DND-41 (cell line): ENCODE measurements at places on chromosomes 3 and 15.

GRCh38 chr3:125078951-125079674, 23.3 kb upstream of the HEG1 start:
- DNase-seq: no peak

DNA sequence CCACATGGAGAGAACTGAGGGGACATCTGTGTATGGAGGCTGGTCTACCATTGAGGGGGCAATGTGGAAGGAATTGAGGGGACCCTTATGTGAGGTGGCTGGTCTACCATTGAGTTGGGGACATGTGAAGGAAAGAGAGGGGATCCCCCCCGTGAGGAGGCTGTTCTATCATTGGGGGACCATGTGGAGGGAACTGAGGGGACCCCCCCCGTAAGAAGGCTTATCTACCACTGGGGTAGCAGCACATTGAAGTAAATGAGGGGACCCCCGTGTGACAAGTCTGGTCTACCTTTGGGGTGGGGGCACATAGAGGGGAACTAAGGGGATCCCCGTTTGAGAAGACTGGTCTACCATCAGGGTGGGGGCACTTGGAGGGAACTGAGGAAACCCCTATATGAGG, 158.0 kb downstream of the FBLN2 start:
- no peak for DNase-seq

DNA sequence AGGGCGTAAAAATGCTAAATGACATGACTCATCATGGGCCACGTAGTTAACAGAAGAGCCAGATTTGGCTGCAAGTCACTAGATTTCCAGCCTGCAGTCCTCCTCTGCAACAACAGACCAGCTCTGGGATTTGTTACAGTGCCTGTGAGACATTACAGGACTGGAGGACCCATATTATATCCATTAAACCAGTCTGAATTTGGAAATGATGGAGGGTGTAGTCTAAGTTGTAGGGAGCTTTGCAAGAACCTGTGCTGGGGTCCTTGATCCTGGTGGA, 10.8 kb downstream of the ZNF774 start:
- no peak for DNase-seq

DNA sequence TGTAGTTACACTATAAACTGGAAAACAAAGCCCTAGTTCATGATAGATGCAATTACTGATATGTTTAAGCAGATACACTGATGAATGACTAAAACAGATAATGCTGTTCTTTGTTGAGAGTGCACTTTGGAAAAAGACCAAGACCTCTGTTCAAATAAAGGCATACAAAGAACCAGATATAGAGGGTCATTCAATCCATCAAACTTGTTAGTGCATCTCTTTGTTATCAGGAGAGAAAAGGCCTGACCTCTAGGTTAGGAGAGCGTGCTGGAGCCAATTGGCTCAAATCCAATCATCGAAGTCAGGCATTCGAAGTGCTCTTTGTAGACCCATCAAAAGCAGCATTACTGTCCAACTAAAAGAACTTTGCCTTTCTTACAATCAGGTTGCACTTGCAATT, 124.2 kb downstream of the TFG start:
- no peak for DNase-seq

GRCh38 chr3:145219355-145220235, 941.4 kb downstream of the PLOD2 start:
- DNase-seq: no peak

DNA sequence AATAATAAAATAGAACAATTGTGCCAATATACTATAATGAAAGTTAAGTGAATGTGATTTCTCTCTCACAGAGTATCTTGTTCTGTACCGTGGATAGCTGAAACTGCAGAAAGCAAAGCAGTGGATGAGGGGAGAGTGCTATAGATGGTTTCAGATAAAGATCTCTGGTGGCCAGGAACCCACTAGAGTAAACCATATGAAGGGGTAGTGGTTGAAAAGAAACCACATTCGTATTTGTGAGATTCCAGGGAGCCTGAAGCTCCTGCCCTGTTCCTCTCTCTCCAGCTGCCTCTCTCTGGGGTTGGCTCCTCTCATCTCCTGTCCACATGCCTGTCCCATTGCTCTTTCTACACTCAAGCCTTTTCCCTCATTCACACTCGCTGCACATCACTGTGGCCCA, 8.9 kb downstream of the ABHD17C start:
- DNase-seq: no peak
